ENCODE measurements at places on chromosomes 4 and X. TPM values are rescaled to one million over a fixed set of nuclear protein-coding genes. Genes with fewer than 3 reads are reported as not detected.

Gene CLCN4
- total RNA-seq = 2.6 TPM

Gene COL4A5
- 1.7 TPM for total RNA-seq

Gene AMTN
- total RNA-seq = not detected

Gene CXXC4
- total RNA-seq = 1.1 TPM

Gene GAGE2A
- total RNA-seq = not detected

Gene ARAF
- 70.9 TPM for total RNA-seq

Gene PPM1K
- total RNA-seq = 10.4 TPM

Gene PABPC1L2B
- not detected for total RNA-seq

Gene RTL9
- total RNA-seq = 0.22 TPM

Gene GRIA2
- total RNA-seq = not detected
